EL (cell line): ENCODE measurements at places on chromosomes 2 and 18.

DNA sequence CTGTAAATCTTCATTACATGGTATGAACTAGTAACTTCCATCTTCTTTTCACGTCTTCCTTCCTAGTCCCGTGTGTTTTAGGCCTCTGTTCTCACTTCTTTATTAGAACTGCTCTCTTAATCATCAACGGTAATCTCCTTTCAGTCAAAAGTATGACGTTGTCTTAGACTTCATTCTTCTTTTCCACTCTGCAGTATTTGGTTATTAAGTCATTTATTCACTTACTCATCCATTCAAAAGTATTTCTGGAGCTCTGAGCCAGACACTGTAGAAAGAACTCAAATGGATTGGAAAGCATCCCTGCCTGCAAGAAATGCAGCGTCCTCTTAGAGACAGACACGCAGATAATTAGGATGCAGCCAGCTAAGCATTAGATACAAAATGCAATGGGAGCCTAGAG lies 494.6 kb upstream of the NRP2 start:
- DNase-seq: no peak

DNA sequence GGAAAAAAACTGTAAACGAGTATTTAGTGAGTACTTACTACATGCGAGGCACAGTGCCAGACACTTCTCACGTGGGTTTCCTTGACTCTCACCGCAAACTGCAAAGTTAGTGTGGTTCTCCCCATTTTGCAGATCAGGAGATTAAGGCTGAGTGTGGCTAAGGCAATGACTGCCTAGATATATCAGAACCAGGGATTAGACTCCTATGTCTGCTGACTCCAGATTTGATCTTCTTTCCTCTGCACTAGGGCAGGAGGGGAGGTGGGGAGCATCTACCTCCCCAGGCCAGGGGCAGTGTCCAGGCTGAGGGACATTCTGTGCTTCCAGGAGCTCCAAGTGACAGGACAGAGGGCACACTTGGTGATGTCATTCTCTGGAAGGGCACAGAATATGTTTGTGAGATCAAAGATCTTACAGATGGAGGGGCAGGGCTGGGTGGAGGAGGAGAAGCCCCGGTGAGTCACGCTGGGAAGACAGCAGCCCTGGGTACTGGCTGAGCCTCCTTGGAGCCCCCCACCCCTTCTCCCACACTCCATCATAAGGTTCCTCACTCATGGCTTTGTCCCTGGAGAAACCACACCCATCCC lies 92.4 kb downstream of the RHOB start:
- peak; percentile 33 for DNase-seq

GRCh38 chr2:65620524-65620923 lies 188.1 kb upstream of the SPRED2 start:
- DNase-seq: no peak

- no peak for DNase-seq
Observed at GRCh38 chr18:46184727-46185126, 80.5 kb downstream of the HAUS1 start.
